NCI-H1092 (cell line): ENCODE measurements at places on chromosomes 2 and 18.

GRCh38 chr2:219886615-219887014, 259.2 kb downstream of the SLC4A3 start:
- DNase-seq = no peak

DNA sequence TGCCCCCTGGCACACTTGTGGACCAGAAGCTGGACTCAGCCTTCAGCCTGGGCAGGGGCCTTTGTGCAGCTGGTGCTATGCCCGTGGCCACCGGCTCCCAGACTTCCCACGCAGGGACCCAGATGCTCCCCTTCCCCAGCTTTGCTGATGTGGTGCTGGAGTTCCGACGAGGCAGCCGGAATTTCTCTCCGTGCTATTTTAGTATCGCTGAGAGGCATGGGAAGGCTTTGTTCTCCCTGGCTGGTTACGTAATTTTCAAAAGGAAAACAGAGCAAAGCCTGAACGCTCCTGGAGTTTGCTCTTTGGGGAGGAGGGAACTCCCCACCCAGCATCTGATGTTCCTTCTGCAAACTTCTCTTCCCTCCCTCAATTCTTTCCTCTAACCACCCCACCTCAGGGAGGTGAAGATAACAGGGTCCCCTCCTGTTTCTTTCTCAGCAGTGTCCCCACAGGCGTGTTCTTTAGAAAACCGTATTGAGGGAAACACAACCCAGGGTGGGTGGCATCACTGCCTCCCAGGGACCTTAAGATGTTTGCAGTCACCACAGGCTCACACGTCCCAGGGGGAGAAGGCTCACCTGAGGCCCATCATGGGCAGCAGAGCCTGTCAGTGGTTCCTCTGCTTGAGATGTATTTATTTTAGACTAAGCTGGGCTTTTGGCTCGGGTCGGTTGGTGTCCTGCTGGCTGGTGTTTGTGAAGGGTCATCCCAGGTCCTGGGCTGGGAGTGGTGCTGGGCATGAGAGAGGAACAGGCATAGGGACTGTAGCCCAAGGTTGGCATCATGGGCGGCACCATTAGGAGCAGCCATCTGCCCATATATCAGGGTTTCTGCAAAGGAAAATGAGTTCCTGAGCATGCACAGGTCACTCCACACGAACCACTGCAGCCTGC, 95.0 kb downstream of the MAPK4 start:
- DNase-seq = no peak

- no peak for DNase-seq
Observed at GRCh38 chr2:217105733-217106649, 246.1 kb upstream of the TNP1 start.

GRCh38 chr2:185463481-185463880, 275.1 kb upstream of the FSIP2 start:
- no peak for DNase-seq

DNA sequence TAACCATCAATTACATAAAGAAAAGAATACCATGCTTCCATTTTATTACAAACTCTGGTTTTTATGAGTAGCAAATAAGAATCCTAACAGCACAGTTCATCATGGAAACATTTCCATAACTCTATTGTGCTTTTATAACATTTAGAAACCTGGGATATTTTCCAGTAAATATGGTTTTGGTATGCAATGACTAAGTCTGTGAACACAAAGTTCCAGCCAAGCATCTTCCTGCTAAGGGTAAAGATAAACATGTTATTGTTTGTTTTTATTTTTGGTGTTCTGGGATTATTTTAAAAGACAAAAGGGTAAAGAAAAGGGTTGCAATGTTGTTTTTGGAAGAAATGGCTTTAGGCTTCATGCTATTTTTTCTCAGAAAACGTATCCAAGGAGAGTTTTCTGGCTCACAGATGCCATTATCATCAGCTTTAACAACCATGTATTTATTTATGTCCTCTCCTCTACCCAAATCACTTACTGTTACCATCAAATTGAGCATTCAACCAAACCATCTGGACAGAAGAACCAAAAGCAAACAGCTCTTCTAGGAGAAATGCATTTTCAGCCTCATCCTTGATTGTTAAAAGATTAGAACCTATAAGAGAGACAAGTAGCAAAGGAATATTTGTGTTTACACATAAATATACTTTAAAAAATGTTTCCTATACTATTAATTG, 116.0 kb downstream of the PLA2R1 start:
- DNase-seq = no peak
